Karpas-422 (cell line): ENCODE measurements at places on chromosomes 16 and 17. TPM values are rescaled to one million over a fixed set of nuclear protein-coding genes. Genes with fewer than 3 reads are reported as not detected.

GRCh38 chr17:3929181-3929580 is 12.9 kb upstream of the P2RX1 start:
- DNase-seq: no peak

GRCh38 chr17:1743088-1743439 is 393 bp downstream of the SERPINF2 start:
- no peak for DNase-seq

GRCh38 chr16:89795676-89796075 is 20.8 kb downstream of the FANCA start:
- no peak for DNase-seq

ITGB4 gene
- 0.11 and 0.19 TPM in 2 replicates for total RNA-seq

DNA sequence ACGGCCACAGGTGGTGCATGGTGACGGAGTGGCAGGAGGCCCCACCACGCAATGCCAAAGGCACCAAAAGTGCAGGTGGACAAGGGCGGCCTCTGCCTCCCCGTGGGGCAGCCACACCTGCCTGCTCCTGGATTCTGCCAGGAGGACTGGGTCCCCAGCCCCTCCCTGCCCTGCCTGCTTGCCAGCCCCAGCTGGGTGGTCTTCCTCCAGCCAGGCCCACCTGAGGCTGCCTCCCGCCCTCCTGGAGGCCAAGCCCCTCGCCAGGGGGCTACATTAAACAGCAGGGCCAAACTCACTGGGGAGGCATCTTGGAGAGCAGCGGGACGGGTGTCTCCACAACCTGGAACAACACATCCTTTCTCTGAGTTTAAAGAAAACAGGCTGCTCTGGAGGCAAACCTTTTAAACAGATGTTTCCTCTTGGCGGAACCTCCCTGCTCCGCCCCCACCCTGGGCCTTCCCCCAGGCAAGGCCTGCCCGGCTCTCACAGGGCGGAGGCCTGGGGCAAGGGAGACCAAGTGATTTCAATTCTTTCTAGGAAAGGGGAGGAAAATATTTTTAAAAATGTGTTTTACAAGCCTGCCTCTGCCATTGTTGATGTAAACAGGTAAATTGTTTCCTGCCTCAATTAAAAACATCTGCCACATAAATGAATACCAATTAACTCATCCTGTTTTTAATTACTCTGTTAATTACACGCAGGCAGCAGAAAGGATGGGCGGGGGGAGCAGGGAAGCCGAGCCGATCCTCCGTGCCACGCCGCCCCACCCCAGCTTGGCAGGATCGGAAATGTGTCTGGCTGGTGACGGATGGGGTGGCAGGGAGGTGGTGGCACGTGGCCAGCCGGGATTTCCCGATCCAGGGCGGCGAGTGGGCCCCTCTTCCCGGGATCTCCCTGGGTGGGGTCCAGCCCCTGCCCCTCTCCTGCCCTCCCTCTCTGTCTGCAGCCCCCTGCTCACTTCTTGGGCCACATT is 54.4 kb upstream of the PABPN1L start:
- no peak for DNase-seq
